BE2C (cell line): ENCODE measurements at places on chromosomes 7 and 10.
A peak's percentile ranks its signal among the peaks of the same experiment; 100 is the strongest.

DNA sequence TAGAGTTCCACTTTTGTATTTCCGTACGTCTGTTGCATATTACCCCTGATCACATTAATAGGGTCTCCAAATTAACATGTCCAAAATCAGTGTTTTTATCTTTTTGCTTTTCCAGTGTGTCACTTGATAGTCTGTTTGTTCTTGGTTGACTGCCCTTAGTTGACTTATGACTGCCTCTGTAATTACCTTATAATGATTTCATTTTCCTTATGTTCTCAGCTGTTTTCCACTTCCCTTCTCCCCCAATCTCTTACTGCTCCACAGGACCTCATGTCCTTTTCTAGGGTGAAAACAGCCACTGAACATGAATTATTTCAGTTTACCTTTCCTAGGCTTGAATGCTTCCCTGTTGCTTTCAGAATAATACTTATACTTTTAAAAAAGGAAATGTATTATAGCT lies 54.7 kb downstream of the MAPK8 start:
- DNase-seq: no peak

- DNase-seq: peak; percentile 42
Observed at GRCh38 chr10:17910125-17910789, 41.5 kb upstream of the SLC39A12 start.

DNA sequence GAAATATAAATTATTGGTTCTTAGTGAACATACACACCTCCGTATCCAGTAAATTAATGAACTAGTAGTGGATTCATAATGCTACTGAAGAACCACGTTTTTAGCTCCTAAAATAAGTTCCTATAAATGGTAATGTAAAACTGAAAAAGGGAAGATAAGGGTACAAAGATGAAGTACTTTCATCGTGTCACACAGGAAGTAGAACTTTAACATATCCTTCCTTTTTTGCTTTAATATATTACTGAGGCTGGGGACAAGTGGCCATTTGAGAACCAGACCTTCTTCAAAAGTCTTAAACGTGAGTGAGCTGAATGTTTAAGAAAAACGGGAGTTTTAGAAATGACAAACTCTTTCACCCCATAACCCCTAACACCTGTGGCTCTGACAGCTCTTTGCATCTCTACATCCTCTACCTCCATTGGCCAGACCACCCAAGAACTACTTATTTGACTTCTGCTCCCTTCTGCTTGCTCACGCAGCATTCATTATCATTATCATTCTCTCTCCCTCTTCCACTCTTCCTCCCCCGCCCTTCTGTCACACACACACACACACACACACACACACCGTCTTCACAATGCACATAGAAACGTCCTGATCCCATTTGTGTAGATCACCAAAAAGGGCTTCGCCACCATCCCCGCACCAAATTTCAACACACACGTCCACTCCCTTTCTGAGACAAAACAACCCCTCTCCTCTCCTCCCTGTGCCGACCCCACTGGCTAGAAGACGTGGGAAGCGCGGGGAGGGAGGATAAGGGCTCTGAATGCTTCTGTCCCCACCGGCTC lies 677 bp downstream of the SKAP2 start:
- no peak for DNase-seq

DNA sequence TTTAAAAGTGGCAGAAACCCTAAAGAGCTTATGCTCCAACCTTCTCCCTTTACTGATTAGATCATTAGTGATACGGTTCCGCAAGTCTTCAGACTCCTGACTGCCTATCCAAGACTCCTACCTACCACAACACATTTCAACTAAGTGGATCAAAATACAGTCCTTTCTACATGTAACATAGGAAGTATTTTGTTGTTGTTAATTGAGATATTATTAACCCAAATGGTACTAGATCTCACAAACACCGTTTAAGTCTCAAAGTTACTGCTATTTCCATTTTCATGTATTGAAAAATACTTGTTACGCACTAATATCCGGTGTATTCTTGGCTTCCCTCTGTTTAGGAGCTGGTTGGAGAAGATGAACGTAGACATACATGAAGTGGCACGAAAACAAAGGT lies 1.1 kb downstream of the FAM237B start:
- DNase-seq: no peak

- DNase-seq: no peak
Observed at GRCh38 chr7:137366995-137367394, 23.5 kb upstream of the PTN start.

DNA sequence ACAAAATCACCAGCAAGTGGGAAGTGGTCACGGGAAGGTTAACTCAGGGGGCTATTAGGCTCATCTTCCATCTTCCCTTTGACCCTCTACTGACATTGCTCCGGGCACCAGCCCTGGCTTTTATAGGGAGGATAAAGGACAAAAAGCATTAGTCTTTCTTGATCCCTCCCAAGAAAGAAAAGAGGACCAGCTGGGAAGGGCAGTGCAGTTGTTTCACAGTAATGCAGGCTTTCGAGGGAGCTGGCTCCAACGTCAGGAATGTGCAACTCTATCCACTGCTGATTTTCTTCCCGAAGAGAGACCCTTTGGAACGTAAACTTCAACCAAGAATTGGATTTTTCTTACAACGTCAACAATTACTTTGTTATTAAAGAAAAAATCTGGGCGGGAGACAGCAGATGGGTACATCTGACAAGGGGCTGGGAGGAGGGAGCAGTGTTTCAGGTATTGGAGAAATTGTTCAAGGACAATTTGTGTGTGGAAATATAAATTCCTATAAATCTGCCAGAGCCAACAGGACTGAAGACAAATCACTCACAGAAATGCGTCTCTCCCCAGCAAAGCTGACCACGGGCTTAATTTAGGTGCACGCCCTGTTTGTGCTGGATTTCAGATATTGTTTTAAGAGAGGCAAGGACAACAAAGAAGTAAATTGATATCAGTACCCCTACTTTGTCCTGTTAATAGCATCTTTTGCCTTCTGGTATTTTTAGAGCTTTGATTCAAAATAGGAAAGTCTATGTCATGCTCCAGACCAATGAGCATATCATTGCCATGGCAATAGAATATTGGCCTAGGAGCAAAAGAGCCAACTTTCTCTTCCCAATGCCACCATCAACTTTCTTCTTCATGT lies 23.4 kb upstream of the ARID5B start:
- no peak for DNase-seq

- no peak for DNase-seq
Observed at GRCh38 chr10:47336387-47337134, 11.6 kb upstream of the RBP3 start.

- no peak for DNase-seq
Observed at GRCh38 chr7:42763137-42763551, 148.7 kb downstream of the C7orf25 start.

- DNase-seq: no peak
Observed at GRCh38 chr10:47183704-47184041, 116.3 kb upstream of the GDF10 start.

- DNase-seq: no peak
Observed at GRCh38 chr7:159057647-159058046, 87.0 kb downstream of the VIPR2 start.

DNA sequence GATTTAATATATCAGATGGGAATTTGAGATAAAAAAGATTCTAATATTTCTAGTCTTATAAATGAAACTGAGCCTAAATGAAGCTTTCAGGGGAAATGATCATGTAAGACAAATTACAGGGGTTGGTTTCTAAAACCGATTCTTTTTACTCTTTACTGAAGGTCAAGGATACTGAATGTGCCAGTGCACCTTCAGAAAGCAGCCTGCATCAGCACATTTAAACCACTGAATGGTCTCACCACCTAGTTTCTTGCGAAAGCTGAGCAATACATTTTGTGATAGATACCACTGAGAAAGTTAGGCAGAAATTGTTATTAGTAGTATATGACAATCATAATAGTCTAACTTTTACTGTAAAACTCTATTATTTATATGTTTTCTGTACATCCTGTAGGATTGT lies 180.7 kb downstream of the PCDH15 start:
- DNase-seq: no peak

DNA sequence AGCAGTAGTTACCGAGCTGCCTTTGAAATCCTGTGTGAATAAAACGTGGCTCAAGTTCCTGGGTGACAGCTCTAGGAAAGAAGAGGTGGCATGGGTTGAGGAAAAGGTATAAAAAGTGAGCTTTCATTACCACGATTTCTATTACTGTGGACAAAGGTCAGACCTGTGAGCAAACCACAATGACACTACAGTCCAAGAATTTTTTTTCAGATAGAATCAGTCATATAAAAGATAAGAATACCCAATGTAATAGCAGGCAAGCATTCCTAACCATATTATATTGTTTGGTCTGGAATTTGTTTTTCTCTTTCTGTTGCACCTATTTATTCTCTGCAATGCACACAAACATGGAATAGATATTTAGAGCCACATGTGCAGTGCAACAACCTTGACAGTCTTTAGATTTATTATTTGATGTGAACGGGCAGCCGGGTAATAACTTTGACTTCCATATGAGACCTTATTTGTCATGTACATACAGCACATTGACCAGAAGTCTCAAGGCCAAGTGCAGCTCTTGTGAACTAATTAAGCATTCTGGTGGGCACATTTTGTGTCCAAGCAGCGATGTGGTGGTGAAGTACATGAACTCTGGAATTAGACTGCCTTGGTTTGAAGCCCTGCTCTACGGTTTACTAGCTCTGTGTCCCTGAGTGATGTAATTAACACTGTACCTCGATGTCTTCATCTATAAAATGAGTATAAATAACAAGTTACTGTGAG lies 156.8 kb downstream of the NRCAM start:
- DNase-seq: no peak

DNA sequence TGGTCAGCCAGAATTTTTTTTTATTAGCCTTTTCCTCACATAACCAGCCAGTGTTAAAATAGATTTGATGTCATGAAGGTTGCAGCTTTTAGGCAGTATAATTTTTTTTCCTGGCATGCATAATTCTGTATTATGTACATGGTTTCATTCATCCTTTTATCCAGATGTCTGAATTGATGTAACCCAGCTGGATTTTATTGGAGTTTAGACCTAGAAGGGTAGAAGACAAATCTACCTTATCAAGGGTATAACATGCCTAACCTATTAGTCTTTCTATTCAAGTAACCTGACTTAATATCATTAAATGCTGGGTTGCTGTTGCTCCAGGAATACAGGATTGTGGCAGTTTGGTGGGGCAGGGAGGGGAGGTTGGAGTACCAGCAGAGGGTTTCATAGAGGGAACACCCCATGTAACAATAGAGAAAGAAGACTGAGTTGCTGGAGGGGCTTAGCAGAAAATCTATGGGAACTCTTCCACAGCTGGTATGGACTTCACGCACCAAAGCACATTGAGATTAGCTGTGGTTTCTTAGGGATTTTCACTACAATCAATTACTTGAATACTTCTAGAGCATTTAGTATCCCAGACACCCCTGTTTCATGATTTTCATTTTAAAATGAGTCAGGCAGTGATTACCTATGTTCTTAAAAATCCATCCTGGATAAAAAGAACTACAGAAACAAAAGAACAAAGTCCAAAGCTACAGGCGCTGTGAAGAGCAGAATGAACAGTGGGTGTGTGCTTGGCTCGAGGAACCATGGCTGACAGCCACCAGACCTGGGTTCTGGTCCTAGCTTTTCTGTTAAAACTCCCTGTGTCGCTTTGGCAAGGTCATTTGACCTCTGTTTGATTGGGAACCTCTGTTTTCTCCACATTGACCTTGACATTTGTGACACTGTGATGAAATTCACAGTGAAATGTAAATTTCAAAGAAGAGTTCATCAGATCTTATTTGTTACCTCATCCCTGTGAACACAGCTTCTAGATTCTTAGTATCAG lies 93.5 kb downstream of the CREM start:
- DNase-seq: no peak

DNA sequence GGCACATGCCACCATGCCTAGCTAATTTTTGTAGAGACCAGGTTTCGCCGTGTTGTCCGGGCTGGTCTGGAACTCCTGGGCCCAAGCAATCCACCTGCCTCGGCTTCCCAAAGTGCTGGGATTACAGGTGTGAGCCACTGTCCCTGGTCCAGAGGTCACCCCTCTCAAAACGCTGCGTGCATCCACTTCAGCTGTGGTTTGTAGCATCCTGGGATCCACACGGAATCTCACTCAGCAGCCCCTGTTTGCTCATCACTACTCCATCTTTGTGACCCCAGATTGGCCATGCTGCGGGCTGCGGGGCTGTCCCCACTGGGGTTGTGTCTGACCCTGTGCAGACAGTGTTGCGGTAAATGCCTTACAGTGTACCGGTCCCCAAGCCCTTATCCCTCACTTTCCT lies 3.5 kb downstream of the INPP5A start:
- no peak for DNase-seq

DNA sequence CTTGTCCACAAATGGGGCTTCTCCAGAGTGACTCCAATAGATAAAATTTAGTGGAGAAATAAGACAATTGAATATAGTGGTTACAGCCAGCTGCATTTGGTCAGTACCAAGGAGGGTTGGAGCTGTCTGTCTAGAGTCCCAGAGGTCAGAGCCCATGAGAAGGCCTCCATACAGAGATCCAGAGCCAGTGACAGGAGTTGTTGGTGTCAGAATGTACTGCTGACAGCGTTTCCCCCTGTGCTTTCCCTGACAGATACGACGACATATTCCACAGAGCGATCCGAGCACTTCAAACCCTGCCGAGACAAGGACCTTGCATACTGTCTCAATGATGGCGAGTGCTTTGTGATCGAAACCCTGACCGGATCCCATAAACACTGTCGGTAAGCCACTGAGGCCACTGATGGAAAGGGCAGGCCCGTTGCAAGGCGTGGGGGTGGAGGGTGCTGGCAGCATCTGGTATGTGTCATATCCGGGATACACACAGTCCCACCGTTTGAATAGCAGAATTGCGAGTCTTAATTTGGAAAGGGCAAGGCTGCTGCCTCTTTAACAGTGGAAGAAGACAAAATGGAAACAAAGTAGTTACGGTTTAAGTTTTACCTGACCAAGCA lies 483.6 kb downstream of the NRG3 start:
- peak; percentile 55 for DNase-seq

DNA sequence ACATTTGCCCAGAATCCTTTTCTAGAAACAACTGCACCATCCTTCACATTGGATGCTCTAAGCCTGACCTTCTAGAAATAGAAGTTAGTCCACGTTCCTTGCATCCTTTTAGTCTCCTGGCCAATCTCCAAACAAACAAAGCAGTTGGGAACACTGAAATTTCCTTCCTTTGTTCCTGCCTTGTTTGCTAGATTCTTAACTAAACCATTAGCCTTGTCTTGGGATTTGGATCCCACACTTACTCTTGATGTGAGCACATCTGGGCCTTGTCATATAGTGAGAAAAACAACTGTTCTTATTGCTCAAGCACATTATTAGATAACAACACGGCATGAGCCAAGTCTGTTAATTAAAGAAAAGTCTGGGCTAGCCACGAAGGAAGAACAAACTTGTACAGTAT lies 319.3 kb upstream of the GHITM start:
- no peak for DNase-seq

- DNase-seq: no peak
Observed at GRCh38 chr10:26733750-26734568, 36.5 kb downstream of the PDSS1 start.
